Left ventricle myocardium inferior (tissue), 1 donor: ENCODE measurements at places on chromosomes 13 and 19. TPM values are rescaled to one million over a fixed set of nuclear protein-coding genes. Genes with fewer than 3 reads are reported as not detected.

DNA sequence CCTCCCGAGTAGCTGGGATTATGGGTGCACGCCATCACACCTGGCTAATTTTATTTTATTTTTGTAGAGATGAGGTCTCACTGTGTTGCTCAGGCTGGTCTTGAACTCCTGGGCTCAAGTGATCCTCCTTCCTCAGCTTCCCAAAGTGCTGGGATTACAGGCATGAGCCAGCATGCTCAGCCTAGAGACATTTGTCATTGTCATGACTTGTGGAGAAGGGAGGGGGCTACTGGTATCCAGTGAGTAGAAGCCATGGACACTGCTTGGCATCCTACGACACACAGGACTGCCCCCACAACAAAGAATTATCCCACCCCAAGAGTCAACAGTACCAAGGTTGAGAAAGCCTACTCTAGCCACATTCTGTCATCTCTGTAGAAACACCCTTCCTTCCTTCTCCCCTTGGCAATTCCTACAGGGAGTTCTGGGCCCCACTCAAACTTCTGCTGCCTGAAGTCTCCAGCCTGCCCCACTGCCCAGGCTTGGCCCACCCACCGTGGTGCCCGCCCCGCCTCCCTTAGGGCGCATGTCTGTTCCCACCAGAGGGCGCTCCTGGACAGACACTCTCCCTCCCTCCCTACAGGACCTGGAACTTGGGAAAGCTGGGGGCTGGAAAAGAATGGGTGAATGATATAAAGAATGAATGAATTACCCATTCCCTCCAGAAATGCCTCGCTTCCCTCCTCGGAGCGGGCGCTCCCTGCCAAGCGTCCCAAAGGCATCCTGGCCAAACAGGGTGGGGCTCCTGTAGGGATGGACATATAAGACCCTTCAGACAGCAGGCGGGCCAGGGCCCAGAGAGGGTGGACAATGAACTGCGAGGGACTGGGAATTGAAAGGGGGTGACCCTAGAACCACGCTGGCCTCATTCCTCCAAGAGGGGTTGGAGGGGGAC lies 5.5 kb upstream of the EMP3 start:
- peak; percentile 82 for DNase-seq

GRCh38 chr19:33905937-33906577 lies 109.4 kb downstream of the KCTD15 start:
- peak; percentile 83 for DNase-seq

DNA sequence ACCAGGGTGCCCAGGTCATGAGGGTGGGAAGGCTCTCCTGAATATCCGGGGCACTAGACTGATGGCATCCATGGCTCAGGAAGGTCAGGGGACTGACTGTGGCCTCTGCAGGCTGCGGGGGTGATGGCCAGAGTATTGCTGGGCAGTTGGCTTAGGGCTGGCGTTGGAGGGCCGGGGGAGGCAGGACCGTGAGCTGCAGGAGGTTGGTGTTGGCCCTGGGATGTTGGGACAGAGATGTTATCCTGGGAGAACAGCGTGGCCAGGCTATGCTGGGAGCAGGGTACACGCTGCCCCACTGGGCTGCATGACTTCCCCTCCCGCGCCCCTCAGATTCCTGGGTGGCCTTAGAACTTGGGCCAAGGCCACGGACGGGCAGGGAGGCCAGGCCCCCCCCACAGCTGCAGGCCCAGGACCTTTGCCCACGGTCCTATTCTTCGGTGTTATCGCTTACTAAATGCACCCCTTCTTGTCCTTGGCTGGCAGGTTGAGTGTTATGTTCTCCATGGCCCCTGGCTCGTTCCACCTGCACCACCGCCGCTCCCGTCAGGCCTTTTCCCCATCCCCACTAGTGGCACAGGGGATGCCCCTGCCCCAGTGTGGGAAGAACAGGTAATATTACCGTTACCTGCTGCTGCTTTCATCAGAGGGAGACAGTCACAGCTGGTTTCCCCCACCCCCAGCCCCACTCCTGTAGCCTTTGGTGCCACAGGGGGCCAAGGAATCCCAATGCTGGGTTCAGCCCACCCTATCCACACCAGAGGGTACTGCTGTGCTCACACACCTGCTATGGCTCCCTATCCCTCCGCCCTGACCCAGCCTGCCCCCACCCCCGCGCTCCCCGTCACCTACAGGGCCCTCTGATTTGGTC lies 3.2 kb upstream of the ISYNA1 start:
- DNase-seq = no peak

DNA sequence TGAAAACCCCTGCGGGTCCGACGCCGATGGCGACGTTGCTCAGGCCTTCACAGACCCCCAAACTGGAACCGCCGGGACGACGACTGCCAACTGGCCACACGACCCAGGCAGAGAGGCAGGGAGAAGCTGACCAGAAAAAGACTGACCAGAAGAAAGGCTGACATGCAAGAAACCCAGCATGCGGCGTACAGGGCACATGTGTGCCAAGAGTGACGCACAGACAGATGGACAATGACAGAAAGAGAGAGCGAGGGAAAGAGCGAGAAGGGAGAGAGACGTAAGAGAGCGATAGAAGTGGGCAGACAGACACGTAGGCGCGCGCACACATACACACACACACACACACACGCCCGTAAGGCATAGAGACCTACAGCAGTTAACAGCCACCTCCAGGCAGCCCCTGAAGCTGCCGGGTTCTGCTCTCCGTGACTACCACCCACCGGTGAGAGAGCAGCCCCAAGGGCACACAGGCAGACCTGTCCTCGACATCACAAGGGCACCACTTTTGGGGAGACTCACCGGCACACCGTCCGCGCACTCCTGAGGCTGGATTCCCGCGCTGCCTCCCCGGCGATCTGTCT lies 67.2 kb upstream of the ZNF527 start:
- DNase-seq = no peak

DNA sequence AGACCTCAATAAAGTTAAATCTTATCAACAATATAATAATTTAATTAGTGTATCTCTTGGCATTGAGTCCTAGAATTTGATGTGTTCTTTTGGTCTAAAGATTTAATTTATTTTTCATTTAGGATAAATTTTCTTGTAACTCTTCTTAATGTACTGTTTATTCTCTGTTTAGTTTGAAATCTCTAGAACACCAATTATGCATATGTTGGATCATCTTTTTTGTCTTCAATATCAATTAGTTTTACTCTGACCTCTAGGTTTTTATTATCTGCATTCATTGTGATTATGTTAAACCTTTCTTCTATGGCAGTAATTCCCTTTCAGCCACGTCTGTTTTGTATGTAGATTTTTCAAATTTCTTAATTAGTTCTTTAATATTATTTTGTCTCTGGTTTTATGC lies 93.8 kb upstream of the ARHGEF7 start:
- no peak for DNase-seq

DNA sequence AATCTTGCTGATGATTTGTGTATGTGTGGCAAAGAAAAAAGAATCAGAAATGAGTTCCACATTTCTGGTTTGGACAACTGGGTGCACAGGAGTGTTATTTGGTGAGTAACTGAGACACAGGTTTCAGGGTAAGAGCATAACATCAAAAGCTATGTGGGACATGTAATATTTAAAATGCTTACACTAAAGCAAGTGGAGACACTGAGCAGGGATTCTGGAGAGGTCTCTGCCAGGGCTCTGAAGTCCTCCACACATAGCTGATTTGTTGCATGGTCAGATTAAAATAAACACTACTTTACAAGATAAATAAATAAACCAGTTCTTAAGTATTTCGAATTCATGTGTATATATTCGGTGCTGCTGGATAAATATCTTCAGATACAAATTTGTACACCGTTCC lies 16.3 kb upstream of the PEG3 start:
- no peak for DNase-seq

- DNase-seq = peak; percentile 65
Observed at GRCh38 chr19:38417544-38418506, 8.2 kb downstream of the RASGRP4 start.

DNA sequence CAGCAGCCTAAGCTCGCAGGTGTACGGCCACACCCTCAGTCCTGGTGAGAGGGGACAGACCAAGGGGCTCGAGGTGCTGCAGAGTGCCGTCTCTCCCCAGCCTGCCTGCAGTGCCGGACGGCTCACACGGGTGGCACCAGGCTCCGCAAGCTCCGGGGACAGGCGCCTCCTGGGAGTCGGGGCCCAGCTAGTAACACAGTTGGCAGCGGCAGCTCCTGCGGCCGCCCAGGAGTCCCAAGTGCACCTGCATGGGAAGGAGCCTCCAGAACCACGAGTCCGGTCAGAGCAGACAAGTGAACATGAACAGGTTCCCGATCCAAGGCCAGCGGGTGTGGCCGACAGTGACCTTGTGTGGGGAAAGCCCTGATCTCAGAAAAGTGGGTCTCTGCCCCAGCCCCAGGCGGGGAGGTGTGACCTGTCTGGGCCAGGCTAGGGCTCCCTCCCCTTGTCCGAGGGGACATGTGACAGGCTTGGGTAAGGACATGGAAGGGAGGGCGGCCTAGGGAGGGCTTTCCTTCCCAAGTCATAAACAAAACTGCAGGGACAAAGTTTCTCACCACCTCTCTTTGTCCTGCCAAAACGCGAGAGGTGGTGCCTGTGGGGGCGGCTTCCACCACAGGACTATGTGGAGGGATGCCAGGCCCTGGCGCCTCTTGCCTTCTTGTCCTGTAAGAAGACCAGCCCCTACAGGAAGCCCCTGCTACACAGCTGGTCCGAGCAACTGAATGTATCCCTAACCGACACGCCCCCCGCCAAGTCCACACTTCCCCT lies 46.5 kb downstream of the MLLT1 start:
- peak; percentile 78 for DNase-seq

DNA sequence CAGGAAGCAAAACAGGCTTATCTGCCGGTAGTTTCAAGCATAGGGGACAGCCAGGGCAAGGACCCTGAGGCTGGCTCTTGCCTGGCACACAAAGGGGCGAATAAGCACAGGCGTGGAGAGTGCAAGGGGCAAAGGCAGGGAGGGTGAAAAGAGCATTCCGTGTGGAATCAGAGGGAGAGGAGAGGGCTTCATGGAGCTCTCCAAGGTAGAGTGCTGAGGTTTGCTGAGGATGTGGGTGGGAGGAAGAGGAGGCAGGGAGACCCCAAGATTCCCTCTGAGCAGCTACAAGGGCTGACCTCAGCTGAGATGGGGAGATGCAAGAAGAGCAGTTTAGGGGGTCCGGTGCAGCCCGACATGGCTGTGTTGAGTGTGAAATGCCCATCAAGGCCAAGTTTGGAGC lies 36.5 kb upstream of the ZNRF4 start:
- DNase-seq = no peak

DNA sequence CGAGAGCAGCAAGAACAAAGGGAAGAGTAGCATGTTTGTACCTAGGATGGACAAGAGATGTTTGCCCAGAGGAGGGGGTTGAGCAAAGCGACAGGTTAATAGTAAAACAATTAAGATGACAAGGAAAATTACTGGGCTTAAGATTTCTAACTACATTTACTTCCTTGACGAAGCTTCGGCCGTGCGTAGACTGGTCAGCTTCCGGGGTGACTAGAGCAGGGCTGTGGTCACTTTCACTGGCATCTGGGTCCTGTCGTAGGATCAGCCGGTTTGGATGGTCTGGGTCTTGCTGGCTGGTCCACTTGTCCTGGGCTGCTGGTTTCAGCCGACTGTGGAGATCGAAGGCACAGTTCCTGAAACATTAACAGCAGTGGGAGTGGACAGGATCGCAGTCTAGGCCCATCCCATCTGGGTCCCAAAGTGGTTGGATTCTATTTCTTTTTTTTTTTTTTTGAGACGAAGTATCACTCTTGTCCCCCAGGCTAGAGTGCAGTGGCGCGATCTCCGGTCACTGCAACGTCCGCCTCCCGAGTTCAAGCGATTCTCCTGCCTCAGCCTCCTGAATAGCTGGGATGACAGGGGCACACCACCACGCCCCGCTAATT lies 5.0 kb upstream of the BSG start:
- no peak for DNase-seq

DNA sequence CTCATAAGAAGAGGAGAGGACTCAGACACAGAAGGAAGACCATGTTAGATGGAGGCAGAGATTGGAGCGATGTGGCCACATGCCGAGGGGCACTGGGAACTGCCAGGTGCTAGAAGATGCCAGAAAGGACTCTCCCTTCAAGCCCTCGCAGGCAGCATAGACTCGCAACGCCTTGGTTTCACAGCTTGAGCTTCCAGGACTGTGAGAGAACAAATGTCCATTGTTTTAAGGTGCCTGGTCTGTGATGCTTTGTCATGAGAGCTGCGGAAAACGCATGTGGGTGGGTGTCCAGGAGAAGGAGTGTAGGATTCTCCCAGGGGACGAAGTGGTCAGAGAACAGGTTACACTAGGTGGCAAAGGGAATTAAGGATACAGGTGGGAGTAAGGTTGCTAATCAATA lies 125.9 kb upstream of the USP29 start:
- no peak for DNase-seq

DNA sequence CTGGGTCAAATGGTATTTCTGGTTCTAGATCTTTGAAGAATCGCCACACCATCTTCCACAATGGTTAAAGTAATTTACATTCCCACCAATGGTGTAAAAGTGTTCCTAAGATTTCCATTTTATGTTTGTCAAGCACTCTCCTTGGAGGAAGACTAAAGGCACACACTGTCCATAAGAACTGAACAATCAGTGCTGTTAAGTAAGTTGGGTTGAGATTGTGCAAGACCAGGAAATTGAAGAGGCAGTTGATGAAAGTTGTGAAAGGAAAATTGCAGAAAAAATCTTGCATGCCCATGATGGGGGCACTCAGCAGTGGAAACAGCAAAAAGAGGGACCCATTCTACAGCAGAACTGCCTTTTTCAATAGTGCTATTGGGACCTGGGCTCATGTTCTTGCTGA lies 323.6 kb downstream of the DLEU7 start:
- DNase-seq = no peak

GRCh38 chr13:88144580-88144979 lies 473.4 kb downstream of the SLITRK5 start:
- no peak for DNase-seq

- no peak for DNase-seq
Observed at GRCh38 chr13:31674051-31674450, 65.3 kb upstream of the RXFP2 start.

DNA sequence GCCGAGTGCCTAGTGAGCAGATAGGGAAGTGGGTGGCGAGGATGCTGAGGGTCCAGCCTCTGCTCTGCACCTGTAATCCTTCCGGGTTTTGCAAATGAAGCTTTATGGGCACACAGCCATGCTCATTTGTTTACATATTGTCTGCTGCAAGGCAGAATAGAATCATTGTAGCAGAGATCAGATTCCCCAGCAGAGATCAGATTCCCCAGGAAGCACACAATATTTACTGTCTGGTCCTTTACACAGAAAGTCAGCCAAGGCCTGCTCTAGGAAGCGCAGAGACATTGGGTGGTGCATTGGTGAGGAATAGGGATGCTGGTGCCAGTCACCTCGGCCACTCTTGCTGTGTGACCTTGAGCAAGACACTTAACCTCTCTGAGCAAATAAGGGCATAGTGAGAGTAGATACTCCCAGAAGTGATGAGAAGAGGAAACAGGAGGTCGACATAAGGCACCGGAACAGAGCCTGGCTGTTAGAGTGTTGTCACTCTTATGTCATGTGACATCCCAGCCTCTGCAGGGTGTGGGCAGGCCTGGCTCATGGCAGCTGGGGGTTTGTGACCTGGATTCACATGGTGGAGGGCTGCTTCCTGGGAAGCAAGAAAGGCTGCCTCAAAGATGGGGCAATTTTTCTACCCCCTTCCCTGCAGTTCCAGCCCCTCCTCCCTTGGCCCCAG lies 25.6 kb downstream of the CARM1 start:
- no peak for DNase-seq

- no peak for DNase-seq
Observed at GRCh38 chr13:48156466-48156865, 61.6 kb upstream of the MED4 start.

The BCL2L12 gene
- 11.4 TPM for total RNA-seq

The FAM216B gene
- total RNA-seq = 0.99 TPM

The ARHGEF7 gene
- total RNA-seq = 35.9 TPM

The IL11 gene
- total RNA-seq = not detected

The MZT1 gene
- 7.0 TPM for total RNA-seq
